ENCODE measurements at places on chromosomes 12 and 14.

GRCh38 chr12:13697973-13698372 lies 283.4 kb downstream of the GRIN2B start:
- DNase-seq, result no peak

GRCh38 chr14:102493585-102493984 lies 16.0 kb downstream of the ANKRD9 start:
- no peak for DNase-seq

DNA sequence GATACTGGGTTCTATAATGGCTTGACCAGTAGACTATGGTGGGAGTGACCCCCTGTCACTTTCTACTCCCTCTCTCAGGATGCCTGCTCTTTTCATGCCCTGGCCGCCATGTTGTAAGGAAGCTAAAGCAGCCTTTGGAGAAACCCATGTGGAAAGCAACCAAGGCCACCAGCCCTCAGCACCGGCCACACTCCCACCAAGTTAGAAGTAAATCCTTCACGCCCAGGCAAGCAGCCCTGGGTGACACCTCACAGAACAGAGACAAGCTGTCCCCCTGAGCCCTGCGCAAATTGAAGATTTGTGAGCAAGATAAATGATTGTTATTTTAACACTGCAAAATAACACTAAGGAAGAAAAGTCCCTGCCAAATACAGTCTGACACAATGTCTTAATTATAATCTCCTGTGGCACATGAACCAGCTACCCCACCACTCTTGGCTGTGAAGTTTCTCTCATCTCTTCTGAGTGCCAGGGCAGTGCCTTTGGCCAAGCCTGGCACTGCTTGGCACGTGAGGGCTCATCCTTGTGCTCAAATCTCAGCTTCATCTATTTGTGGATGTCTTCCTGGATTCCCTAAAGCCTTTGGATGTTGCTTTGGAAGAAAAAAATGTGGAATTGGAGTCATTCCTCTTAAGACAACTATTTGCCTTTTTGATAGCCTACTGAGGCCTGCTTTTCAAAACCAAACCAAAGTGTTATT lies 39.2 kb upstream of the PIWIL1 start:
- no peak for DNase-seq

- no peak for DNase-seq
These were observed 18.0 kb downstream of the PUS7L start for GRCh38 chr12:43740511-43741100.

- DNase-seq, result no peak
These were observed 23.8 kb downstream of the ACTN1 start for GRCh38 chr14:68955164-68955850.

- no peak for DNase-seq
These were observed 140.0 kb upstream of the TMCC3 start for GRCh38 chr12:94790370-94790769.

DNA sequence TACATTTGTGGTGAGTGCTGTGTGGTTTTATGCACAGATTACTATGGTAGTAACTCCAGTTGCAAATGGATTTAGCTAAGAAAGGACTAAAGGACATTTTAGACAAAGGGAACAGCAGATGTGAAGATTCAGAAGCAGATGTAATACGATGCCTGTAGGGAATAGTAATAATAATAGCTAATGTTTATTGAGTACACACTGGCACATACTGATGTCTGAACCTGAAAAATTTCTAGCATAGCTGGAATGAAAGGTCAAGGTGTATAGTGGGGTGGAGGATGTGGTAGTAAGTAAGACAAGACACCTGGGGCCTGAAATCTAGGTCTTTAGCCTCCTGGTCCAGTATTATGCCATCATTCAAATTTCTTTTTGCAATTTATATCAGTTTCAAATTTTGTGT lies 54.3 kb upstream of the LRTM2 start:
- no peak for DNase-seq

GRCh38 chr12:89382328-89382727 lies 30.0 kb upstream of the DUSP6 start:
- no peak for DNase-seq

GRCh38 chr12:47705566-47706425 lies at the start of gene RPAP3:
TSS of gene RPAP3 (minus strand) at chr12:47706030. CDS start at chr12:47702840, 3,190 bp downstream.
- DNase-seq, result peak; percentile 97

- no peak for DNase-seq
These were observed 124.6 kb downstream of the SINHCAF start for GRCh38 chr12:31201382-31201781.

GRCh38 chr12:71746974-71747611 lies 7.6 kb upstream of the RAB21 start:
- peak; percentile 80 for DNase-seq

GRCh38 chr12:117523971-117524370 lies 162.5 kb upstream of the NOS1 start:
- DNase-seq, result no peak

GRCh38 chr12:46430340-46430948 lies 57.9 kb upstream of the SLC38A2 start:
- DNase-seq, result peak; percentile 95

DNA sequence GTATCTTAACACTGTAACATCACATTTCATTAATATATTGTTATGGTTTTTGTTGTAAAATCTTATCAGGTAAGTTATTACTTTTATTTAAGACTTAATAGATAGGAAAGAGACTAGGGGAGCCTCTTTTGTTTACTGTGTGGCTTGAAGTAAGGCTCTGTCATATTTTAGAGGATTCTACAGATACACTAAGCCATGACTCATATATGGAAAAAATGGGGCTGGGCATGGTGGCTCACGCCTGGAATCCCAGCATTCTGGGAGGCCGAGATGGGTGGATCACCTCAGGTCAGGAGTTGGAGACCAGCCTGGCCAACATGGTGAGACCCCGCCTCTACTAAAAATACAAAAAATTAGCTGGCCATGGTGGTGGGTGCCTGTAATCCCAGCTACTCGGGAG lies 23.6 kb upstream of the NPFF start:
- peak; percentile 74 for DNase-seq

GRCh38 chr14:53651096-53651740 lies 305.4 kb downstream of the BMP4 start:
- no peak for DNase-seq

DNA sequence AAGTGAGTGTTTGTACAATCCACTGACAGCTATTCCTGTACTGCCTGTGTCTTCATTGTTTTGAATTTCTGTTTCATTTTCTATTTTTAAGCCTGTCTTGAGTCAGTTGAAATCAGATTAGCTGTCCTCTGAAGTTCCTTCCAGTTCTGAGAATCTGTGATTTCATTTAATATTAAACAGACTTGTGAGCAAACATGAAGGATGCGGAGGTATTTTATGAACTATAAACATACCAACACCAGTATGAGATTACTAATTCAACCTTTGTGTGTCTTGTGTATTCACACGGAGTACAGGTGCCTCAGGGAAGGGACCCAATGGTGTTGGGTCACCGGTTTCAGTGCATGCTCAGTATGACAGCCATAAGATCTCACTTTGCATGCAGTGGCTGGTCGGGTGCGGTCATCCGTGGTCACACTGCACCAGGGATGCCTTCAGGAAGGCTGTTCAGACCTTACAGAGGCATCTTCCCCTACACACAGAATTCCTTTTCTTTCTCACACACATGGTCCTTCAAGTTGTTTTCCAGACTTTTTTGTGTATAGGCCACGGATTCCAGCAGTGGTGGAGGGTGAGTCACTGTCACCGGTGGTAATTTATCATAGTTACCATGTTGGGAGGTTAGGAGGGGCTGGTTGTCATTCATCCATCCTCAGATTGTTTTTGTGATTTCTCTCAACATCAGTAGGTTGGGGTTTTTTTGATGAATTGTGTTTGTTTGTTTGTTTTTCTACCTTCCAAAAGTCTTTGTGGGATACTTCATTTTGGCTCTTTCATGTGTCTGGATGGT lies 103.0 kb upstream of the SFSWAP start:
- no peak for DNase-seq

DNA sequence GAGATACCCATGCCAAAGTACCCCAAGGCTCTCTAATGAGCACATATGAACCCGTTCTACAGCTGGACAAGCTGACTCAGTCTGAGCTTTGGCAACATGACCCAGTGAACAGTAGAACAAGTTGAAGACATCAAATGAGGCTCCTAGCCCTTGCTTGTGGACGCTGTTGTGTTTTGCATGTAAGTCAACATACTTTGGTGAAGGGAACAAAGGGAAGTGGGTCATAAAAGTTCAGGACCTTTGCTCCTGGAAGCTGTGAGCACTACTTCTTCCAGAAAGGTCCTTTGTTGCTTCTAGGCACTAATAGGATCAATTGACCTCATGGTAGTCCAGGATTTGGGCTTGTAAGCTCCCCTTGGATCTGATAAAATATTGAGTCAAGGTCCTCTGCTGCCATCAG lies 613.5 kb upstream of the TBX3 start:
- peak; percentile 35 for DNase-seq

GRCh38 chr12:122190842-122191668 lies 8.1 kb downstream of the LRRC43 start:
- peak; percentile 75 for DNase-seq

DNA sequence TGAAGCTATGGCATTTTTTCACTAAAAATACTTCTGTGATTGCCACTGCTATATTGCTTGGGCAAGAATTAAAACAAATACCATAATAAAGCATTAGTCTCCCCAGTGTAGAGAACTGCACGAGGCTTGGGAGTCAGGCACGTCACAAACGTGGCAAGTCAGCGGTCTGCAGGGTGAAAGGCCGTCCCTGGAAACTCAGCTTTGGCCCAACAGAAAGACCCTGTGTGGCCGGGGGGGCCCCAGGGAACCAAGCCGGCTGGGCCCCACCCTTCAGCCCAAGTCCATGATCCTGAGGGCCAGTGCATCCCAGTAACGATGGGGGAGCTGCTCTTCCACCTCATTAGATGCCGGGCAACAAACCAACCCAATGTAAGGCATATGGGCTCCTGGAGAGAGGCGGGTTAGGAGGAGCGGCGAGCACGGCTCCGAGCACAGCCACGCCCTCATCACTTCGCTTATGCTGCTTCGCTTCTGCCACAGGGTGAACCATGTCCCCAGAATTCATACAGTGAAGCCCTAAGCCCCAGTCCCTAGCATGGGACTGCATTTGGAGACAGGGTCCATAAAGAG lies 50.9 kb upstream of the GPR68 start:
- no peak for DNase-seq

GRCh38 chr14:95045106-95045701 lies 112.1 kb downstream of the DICER1 start:
- DNase-seq, result no peak

GRCh38 chr12:101051901-101052550 lies 158.0 kb downstream of the SLC5A8 start:
- DNase-seq, result peak; percentile 63

DNA sequence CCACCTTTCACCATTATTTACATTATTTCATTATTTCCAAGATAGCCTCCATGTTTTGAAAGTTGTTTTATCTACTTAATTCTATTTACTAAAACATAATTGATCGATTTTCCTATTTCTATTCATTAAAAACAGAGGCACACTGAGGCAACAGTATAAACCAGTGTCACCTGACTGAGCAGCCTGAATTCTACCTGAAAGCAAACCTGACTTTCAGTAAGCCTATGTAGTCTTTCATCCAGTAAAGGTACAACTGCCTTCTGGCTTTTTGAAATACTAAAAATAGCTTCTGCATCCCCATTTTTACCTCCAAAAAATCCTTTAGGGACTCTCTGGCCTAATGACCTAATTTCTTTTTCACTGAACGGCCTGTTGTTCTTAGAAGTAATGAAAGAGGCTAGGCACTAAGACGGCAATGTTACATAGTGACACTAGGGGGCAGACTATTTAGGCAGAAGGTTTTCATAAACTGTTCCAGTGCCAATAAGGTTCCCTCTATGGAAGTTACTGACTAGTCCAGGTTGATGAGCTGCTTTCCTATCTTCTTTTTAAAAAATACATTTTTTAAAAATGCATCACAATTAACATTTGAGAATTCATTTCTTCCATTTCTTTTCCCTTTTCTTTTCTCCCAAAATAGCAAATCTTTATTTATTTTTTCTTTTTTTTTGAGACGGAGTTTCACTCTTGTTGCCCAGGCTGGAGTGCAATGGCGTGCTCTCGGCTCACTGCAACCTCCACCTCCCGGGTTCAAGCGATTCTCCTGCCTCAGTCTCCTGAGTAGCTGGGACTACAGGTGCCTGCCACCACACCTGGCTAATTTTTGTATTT lies 17.5 kb downstream of the ANAPC5 start:
- peak; percentile 79 for DNase-seq

GRCh38 chr14:100345711-100346110 lies 22.6 kb downstream of the SLC25A47 start:
- DNase-seq, result no peak

- peak; percentile 28 for DNase-seq
These were observed 783 bp upstream of the TUBA1B start for GRCh38 chr12:49131894-49132461.

DNA sequence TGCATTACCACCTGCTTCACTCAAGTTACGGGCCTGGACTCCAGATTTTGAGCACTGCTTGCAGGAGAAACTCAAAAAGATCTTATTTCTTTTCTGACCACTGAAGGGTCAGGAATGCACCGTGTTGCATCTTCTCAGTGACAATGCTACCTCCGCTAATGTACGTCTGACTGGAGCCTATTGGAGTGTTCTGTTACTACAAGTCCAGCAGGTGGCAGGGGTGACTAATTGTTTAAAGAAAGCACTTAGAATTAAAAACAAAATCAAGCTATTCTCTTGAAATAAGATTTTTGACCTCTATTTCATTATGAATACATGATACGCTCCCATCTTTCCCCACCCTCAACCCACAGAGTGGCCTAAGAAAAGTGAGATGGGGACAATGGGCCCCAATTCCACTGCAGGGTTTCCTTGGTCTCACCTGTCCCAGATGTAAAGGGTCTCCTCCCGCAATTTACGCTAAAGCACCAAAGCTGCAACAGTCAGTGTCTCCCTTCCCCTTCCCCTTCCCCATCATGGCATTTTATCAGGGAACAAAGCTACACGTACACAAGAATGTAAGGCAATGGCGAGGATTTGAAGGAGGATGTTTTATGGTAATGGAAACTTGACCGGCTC lies 2.2 kb downstream of the TBPL2 start:
- peak; percentile 76 for DNase-seq

DNA sequence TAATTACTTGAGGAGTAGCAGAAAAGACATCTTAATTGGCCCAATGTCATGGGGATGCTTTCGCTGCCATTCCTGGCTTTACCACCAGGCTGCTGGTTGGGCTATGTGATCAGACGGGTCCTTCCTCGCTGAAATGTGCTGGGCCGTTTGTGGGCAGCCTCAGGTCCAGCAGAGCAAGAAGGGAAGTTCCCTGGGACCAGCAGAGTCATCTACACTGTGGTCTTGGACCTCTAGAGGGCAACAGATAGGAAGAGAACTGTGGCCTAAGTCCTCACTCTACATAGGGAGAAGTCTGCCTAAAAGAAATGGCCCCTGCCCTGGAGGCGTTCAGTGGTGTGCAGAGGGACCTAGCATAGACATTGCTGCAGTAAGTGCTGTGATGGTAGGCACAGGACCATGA lies 10.9 kb downstream of the EVL start:
- no peak for DNase-seq

- no peak for DNase-seq
These were observed 10.8 kb downstream of the ETNK1 start for GRCh38 chr12:22635812-22636211.

- no peak for DNase-seq
These were observed 18.1 kb upstream of the SGPP1 start for GRCh38 chr14:63745858-63746425.
